GF-D8 (cell line): ENCODE measurements at places on chromosomes 11 and 22.

DNA sequence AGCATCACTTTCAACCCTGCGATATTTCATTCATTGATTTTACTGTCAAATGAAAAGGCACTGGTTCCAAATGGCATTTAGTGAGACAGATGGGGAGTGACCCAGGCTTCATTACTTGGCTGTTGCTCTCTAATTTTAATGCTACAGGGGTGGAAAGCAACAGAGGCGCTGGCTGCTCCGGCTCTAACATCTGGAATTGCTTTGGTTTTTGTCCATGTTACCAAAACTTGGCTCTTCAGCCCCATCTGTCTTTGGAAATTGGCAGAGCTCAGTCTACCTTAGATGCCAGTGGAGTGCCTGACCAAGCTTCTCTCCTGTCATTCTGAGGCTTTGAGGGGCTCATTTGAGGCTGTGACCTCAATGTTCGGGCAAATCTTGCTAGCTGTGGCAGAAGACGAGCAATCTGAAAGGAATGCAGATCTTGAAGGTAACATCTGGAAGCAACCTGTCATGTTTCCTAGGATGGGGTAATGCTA lies 409.5 kb upstream of the SYN3 start:
- no peak for DNase-seq

GRCh38 chr22:19811211-19811621 lies 43.5 kb downstream of the GNB1L start:
- DNase-seq, result no peak

DNA sequence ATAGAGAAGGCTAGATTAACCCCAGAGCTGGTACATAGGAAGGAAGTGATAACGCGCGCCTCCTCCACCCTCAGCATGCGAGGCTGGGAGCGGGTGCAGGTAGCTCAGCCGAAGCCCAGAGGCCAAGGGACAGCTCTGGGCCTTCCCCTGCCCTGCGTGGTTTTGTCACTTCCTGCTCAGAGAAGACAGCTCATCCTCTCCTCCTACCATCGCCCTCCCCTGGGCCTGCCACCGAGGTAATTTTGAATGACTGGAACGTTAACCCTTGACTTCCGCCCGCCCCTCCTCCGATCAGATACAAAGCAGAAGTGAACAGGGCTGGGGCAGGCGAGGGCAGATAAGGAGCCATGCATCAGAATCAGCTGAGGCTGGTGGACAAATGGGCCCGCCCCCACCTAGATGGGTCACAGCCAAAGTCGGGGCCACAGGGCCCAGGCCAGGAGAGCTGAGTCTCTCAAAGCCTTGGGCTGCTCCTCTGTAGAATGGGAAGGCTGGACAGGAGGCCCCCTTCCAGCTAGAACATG lies 1.6 kb downstream of the RAC2 start:
- peak; percentile 98 for DNase-seq

DNA sequence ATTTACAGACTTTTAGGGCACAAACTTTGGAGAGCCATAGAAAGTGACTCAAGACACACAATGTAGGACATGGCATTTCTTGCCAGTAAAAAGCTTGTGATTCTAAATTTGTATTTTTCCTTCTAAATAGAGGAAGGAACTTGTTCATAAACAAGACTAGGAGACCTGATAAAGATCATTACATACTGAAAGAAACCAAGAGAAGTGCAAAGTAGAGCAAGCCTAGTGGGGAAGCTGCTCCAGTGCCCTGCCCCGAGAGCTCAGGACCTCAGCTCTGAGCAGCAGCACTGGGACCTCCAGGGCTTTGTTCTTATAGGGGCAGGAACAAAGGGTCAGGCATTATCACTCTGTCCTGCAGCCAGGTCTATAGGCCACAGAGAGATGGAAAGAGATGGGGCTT lies 7.2 kb downstream of the IRAG1 start:
- DNase-seq, result no peak

- no peak for DNase-seq
These were observed 62.5 kb upstream of the SUSD2 start for GRCh38 chr22:24118689-24119384.

DNA sequence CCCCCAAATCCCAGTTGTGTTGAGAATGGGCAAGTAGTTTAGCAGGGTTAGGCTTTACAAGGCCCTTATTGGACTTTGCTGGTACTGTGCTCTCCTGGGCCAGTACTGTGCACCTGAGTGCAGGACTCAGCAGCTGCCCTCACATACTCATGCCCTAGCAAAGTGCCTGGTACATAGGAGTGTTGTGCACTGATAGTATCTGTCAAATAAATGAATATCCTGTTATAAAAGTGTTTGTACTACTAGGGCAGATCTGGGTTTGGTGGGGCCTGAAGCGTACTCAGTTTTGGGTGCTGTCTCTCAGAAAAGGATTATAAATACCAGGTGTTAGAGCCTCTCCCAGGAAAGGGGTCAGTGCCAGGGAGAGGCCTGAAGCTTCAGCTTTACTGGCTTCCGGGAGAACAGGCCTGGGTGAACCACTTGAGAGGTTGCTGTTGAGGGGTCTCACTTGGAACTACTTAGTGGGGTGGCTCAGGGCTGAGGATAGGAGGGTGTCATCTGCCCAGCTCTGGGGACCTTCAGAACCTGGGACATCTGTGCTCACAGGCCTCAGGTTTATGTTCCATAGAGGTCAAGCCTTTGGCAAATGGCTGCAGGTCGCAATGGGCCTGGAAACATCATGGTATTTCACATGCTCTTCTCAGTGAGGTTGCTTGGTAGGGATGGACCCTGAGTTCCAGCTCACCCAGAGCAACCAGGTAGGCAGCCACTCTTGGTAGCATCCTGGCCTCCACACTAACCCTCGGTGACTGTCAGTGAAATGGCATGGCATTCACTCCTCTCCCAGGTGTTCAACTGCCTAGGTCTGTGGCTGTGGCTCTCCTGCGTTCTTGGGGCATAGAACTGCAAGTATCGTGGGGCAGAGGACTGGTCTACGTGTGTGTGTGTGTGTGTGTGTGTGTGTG lies 106.1 kb downstream of the ZBTB16 start:
- no peak for DNase-seq

DNA sequence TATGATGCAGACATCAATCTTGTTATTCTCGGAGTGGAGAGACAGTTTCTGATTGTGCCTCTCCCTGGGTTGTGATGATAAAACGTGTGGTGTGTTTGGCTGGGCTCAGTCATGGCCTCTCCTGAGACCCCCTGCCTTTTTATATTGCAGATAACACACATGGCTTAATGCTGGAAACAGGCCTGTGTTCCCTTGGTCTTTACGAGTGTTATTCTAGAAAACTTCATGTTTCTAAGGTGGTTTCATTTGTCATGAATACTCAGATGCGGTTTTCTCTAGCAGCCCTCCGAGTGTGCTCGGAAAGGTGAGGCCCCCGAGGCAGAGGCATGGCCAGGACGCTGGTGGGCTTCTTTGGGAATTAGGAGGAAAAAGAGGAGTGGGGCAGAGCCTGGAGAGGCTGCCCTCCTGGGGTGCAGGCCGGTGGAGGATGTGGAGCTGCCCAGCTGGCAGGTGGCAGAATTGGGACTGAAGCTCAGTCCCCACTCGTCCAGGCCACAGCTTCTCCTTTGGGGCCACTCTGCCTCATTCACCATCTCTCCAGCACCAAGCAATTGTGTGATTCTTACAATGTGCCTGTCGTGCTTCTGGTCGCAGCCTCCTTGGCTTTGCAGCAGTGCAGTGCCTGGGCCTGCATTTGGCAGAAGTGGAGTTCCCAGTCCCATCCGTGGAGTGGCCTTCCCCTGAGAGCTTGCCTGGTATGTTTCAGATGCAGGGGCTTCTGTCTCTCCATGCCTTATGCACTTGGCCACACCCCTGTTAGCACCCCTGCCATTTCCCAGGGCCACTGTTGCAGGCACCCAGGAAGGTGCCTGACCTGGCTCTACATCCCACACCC lies 309.6 kb downstream of the TBC1D22A start:
- DNase-seq, result no peak
